ENCODE measurements at places on chromosomes 1 and 21.

DNA sequence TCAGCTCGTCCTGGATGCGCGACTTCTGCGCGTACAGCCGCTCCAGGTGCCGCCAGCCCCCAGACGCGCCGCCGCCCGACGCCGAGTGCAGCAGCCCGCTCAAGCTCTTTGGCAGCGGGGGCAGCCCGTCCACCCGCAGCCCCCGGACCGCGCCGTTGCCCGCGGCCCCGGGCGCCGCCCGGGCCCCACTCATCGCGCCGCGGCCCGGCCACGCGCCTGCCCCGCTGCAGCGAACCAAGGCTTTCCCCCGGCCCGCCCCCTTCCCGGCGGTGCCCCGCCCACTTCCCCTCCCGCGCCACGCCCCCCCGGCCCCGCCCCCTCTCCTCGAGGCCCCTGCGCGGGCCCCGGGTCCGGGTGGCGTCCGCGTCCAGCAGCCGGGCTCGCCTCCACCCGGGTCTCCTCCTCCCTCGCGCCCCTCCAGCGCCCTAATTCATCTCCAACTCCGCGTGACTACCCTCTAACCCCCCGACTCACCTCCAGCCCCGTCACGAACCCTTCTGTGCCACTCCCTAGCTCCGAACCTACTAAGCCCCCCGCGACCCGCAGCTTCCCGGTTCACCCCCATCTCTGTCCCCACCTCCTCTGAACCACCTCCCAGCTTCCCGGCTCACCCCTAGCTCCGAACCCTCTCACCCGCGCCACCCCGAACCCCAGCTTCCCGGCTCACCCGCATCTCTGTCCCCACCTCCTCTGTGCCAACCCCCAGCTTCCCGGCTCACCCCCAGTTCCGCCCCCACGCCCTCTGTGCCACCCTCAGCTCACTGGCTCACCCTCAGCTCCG lies at the start of gene FAM89A:
Gene FAM89A (minus strand): TSS at position 236 of the 781 bp plus-strand sequence. CDS start 43 bp downstream, at position 193.
- peak; percentile 55 for DNase-seq

GRCh38 chr1:59045636-59046035 lies 251.3 kb upstream of the FGGY start:
- DNase-seq, result no peak

- DNase-seq, result no peak
Observed at GRCh38 chr1:5430911-5431697, 561.1 kb downstream of the NPHP4 start.

DNA sequence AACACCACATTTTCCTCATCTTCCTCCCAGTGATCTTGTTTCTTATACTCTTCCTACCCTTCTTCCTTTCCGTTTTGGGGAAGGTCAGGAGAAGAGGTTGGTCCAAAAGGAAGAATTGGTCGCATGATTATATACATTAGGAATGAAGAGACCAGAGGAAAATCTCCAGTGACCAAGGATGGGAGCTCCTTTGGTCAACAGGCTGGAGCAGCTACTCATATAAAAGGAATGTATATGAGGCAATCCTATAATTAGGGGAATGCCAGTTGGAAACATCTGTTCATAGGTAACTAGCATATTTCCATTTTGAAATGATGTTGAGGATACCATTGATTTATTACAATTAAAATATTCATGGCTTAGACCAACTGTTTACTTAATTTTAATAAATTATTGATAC lies 114.5 kb downstream of the LRRC40 start:
- DNase-seq, result no peak

GRCh38 chr1:152182944-152183361 lies 23.9 kb upstream of the RPTN start:
- no peak for DNase-seq

DNA sequence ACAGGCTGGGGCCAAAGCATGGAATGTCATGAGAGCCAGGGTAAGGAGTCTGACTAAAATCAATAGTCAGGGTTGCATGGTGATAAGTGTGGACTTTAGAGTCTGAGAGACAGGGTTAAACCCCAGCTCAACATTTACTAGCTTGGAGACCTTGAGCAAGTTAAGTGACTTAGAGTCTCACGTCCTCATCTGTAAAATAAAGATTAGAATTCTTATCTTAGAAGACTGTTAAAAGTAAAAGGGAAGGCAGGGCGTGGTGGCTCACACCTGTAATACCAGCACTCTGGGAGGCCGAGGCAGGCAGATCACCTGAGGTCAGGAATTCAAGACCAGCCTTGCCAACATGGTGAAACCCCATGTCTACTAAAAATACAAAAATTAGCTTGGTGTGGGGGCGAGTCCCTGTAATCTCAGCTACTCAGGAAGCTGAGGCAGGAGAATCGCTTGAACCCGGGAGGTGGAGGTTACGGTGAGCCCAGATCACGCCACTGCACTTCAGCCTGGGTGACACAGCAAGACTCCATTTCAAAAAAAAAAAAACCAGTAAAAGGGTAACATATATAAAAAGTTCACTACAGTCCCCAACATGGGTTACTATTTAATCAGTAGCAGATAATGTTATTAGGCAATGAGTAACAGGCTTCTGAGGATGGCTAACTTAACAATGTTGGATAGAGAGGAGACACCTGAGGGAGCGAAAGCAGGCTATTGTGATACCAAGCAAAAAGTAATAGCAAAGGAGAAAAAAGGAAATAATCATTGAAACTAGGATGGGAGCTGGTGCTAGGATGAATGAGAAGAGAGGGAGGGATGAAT lies 20.8 kb downstream of the TMCO1 start:
- no peak for DNase-seq

- no peak for DNase-seq
Observed at GRCh38 chr1:226123591-226124471, 61.3 kb downstream of the H3-3A start.

DNA sequence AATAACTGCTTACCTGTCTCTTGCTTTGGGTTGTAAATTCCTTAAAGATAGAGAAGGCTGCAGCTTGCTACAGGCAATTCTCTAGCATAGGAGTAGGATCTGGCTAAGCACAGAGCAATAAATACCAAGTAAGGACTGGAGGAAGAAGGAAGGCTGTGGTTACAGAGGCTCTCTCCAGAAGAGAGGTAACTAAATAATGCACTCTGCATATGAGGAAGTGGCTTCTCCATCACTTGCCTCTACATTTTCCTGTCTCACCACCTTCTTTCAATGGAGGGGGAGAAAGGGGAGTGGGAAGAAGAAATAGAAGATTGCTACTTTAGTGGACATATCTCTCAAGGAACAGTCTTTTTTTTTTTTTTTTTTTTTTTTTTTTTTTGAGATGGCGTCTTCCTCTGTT lies 60.9 kb upstream of the LAX1 start:
- DNase-seq, result no peak

GRCh38 chr1:17194615-17195528 lies 10.1 kb upstream of the PADI1 start:
- no peak for DNase-seq

- peak; percentile 78 for DNase-seq
Observed at GRCh38 chr1:235008239-235008638, 120.4 kb downstream of the TOMM20 start.

DNA sequence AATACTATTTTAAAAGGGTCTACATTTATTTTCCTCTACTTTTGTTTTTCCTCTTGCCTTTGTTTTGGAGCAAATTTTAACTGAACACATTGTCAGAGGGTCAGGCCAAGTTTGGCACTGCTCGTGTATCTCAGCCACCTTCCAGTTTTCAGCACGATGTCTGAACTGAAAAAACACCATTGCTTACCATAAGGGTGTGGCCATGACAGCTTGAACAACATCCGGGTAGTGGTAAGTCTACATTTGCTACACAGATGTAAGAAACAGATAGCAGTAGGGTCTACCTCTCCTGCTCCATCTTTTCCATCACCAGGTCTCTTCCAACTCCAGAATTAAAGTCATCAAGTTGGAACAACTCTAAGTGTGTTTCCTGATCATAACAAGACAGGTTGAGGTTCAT lies 4.2 kb downstream of the HIVEP3 start:
- no peak for DNase-seq

DNA sequence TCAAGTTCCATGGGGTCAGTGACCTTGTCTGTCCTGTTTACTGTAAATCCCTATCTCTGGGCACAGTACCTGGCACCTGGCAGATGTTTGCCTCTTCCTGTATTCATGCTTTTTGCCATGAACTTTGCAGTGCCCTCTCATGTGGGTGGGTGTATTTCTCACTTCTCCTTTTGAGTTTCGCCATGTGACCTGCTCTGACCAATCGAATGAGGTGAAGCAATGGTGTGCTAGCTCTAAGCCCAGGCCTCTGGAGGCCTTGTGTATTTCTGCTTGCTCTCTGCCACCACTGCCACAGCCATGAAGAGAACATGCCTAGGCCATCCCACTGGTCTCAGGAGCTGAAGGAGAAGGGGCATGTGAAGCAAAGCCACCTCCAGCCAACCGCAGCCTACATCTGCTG lies 185.5 kb upstream of the ZC3H12A start:
- peak; percentile 72 for DNase-seq

DNA sequence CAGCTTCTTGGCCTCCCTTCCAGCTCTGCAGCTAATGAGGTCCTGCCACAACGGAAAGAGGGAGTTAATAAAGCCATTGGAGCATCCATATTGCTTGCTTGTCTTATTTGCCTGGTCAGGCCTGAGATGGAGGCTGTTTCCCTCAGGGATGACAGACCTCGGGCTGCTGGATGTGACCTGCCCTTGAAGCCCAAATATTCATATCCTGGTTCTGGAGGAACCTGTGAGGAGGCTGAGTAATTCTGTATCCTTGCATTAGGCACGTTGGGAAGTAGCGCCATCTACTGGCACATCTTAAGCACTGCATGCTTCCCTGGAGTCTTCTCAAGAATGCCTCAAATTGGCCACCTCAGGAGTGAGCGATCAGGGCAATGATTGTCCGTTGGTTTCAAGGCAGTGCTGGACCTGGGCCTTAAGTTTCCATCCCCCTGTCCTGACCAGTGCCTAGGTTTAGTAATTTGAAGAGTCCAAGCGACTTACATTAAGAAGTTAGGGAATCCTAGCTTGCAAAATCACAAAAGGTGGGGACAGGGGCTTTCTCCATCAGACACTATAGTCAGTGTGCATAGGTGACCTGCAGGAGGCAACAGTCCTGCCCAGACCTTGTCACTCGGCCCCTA lies 13.8 kb upstream of the NASP start:
- DNase-seq, result peak; percentile 69
